ENCODE measurements at places on chromosomes 16 and 17. TPM values are rescaled to one million over a fixed set of nuclear protein-coding genes. Genes with fewer than 3 reads are reported as not detected.

DNA sequence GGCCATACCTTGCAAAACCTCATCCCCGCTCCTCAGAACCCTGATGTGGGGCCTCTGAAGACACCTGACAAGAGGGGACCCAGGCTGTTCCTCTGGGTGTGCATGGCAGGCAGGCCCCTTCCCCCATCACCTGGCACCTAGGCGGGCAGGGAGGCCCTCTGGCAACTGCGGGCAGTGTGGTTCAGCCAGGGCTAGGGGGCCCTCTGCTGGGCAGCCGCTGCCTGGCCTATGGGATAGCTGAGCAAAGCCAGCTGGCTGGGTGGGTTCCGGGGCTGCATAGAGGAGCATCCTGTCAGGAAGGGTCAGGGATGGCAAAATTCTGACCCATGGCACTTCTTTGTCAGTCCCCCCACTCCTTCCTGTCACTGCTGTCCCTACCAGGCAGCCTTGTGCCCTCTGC is 228.7 kb upstream of the ASIC2 start:
- H3K27me3 ChIP-seq: no peaks in the 10 kb centered on the region
- no peaks in the 10 kb centered on the region for H3K4me1 ChIP-seq
- H3K36me3 ChIP-seq: no peaks in the 10 kb centered on the region
- DNase-seq: peak; percentile 66
- no peak overlapping the region for H3K4me3 ChIP-seq
- no peak overlapping the region for H3K27ac ChIP-seq

DNA sequence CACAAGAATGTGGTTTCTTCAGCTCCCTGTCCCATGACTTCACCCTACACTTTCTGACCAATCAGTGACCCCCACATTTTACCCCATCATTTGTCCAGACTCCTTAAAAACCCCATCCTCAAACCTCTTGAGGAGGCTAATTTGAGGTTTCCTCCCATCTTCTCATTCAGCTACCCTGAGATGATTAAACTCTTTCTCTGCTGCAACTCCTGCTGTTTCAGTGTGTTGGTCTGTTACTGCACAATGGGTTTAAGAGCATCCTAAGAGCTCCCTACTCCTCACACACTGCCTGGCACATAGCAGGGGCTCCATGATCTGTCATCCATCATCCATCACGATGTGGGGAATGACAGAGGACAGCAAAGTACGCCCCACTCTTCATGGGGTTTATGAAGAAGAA is 212.6 kb downstream of the SLC39A11 start:
- no peak overlapping the region for H3K27ac ChIP-seq
- H3K27me3 ChIP-seq: no peaks in the 10 kb centered on the region
- H3K4me3 ChIP-seq: no peak overlapping the region
- DNase-seq: no peak
- H3K4me1 ChIP-seq: no peaks in the 10 kb centered on the region
- no peaks in the 10 kb centered on the region for H3K36me3 ChIP-seq

- H3K36me3 ChIP-seq: no peaks in the 10 kb centered on the region
- H3K4me1 ChIP-seq: peaks cover 8% of the 10 kb centered on the region
- no peak overlapping the region for H3K4me3 ChIP-seq
- H3K27me3 ChIP-seq: no peaks in the 10 kb centered on the region
Measured at GRCh38 chr16:87675111-87675719, 72.9 kb downstream of the JPH3 start.

DNA sequence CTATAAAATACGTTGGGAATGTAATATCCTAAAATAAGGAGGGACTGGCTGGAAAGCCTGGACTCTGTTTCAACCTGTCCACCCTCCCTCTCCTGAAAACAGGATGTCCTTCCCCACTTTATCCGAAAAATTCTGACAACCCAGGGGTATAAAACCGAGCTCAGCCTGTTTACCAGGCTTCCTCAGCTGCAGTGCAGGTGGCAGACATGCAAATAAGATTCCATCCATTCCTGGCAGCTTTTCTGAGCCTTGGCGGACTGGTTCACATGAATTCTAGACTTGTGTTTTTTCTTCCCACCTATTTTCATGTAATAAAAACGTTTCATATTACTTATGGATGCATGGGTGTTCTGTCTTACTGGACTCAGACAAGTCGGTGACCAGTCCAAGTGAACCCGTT is 479.3 kb downstream of the KCNJ18 start:
- no peak for DNase-seq
- no peak overlapping the region for H3K27ac ChIP-seq
- H3K27me3 ChIP-seq: no peaks in the 10 kb centered on the region
- H3K36me3 ChIP-seq: no peaks in the 10 kb centered on the region
- H3K4me3 ChIP-seq: no peak overlapping the region
- H3K4me1 ChIP-seq: no peaks in the 10 kb centered on the region

GRCh38 chr16:50838885-50839284 is 97.0 kb downstream of the CYLD start:
- no peak overlapping the region for H3K4me3 ChIP-seq
- no peak overlapping the region for H3K27ac ChIP-seq
- no peak for DNase-seq

DNA sequence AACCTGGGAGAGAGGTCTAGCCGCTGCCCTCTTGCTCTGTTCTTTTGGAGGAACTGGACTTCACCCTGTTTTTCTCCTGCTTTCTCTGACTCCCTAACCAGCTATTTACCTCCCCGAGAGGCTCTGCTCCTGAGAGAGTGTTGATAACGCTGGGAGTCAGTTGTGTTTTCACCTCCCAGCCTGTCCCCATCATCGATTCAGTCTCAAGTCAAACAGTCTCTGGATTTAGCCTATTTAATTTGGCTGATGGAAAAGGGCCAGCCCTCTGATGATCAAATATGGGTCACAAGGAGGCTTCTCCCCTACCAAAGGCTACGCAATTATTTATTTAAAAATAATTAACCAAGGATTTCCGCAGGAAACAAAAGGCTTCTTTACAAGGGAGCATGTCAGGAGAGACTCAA is 31.8 kb downstream of the HNF1B start:
- no peaks in the 10 kb centered on the region for H3K36me3 ChIP-seq
- no peak overlapping the region for H3K4me3 ChIP-seq
- DNase-seq: no peak
- no peak overlapping the region for H3K27ac ChIP-seq
- H3K27me3 ChIP-seq: no peaks in the 10 kb centered on the region

GRCh38 chr17:58487589-58488427 is at the start of gene HSF5:
Gene HSF5, minus strand, starts transcription at chr17:58488408. Its CDS starts 134 bp downstream, at chr17:58488274.
- no peak within 1 kb of the TSS for H3K4me3 ChIP-seq
- H3K27ac ChIP-seq: no peak within 1 kb of the TSS
- DNase-seq: no peak
- H3K4me1 ChIP-seq: no peaks in the 10 kb centered on the region

DNA sequence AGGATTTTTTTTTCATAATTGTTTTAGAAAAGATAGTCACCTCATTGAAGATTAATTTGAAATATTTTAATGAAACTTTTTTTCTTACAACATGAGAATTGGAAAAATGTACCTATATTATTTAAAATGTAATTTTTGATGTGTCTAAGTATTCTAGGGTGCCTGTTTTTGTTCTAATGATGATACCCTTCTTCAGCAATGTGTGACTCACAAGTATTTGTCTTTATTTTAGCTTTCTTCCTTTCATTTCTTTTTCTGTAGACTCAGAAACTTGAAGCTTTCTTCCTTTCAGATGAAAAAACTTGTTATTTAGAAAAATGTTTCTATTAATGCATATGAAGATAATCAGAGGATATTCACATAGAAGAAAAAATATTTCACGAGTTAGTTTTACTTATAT is 231.8 kb downstream of the BCAS3 start:
- no peaks in the 10 kb centered on the region for H3K4me1 ChIP-seq
- peaks cover 5% of the 10 kb centered on the region for H3K36me3 ChIP-seq
- no peak overlapping the region for H3K27ac ChIP-seq
- H3K4me3 ChIP-seq: no peak overlapping the region
- no peaks in the 10 kb centered on the region for H3K27me3 ChIP-seq

- no peak overlapping the region for H3K4me3 ChIP-seq
- H3K4me1 ChIP-seq: peaks cover 7% of the 10 kb centered on the region
Measured at GRCh38 chr17:77811521-77811920, 147.0 kb upstream of the TNRC6C start.

DNA sequence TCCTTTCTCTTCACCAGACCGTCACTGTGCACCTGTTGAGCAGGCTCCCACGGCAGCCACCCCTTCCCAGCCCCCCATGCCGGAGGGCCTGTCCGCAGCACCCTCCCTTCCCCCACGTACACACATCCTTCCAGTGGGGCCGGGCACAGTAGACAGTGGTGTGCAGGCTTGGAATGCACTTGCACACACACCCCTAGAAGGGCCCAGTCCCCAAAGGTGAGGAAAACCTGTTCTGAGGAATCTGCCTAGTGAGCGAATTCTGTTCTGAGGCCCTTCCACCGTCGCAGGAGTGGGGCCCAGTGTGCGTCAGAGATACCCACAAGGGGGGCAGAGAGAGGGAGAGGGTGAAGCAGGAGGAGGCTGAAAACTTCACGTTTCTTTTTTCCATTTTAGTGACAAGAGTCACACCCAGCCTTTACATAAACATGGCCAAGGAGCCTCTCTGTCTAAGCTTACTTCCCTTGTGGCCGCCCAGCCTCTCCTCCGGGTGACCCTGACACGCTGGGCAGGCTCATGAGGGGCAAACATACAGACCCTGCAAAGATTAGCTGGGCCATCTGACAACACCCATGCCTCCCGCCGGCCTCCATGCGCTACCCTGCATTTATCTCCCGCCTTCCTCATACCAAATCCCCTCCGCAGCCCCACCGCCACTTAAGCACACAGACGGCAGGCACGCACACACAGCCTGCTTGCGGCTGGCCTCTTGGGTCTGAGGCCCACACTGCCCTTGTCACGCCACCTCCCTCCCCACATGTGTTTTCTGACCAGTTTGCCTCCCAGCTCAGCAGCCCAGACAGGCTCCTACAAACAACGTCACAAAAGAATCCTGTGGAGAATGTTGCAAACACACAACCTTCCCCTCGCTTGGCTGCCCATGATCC is 1.8 kb downstream of the ZBTB4 start:
- no peaks in the 10 kb centered on the region for H3K27me3 ChIP-seq
- H3K4me1 ChIP-seq: peaks cover 15% of the 10 kb centered on the region
- H3K4me3 ChIP-seq: no peak overlapping the region
- peak; percentile 71 for DNase-seq
- no peak overlapping the region for H3K27ac ChIP-seq
- H3K36me3 ChIP-seq: no peaks in the 10 kb centered on the region

- H3K4me1 ChIP-seq: no peaks in the 10 kb centered on the region
- H3K36me3 ChIP-seq: no peaks in the 10 kb centered on the region
- no peak overlapping the region for H3K27ac ChIP-seq
- H3K4me3 ChIP-seq: no peak overlapping the region
- DNase-seq: no peak
Measured at GRCh38 chr17:35984140-35984539, 2.4 kb downstream of the CCL14 start.

DNA sequence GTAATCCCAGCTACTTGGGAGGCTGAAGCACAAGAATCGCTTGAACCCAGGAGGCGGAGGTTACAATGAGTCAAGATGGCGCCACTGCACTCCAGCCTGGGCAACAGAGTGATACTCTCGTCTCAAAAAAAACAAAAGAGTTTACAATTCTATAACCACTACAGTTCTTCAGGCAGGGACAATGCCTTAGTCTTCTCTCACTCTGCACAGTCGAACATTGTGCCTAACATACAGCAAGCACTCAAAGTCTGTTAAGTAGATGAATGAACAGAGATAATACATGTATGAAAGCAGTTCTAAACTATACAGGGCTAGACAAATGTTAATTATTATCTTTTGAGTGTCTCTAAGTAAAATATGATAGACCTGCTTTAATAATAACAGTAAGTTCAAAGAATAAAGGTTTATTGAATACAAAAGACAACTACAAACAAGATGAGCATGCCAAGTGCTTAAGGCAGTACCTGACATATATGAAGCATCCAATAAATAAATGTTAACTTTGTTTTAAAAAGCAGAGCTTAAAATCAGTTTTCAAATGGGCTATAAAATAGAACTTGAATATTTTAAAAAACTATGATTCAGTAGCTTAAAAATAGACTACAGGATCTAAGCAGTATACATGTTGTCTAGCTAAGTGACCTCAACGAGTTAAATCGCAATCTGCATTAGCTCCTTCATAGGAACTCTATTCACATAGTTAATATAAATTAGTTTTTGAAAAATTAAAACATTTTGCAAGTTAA is 19.3 kb downstream of the INTS2 start:
- H3K4me1 ChIP-seq: no peaks in the 10 kb centered on the region
- H3K27me3 ChIP-seq: no peaks in the 10 kb centered on the region
- DNase-seq: no peak
- H3K36me3 ChIP-seq: peaks cover 16% of the 10 kb centered on the region
- no peak overlapping the region for H3K4me3 ChIP-seq
- H3K27ac ChIP-seq: no peak overlapping the region

DNA sequence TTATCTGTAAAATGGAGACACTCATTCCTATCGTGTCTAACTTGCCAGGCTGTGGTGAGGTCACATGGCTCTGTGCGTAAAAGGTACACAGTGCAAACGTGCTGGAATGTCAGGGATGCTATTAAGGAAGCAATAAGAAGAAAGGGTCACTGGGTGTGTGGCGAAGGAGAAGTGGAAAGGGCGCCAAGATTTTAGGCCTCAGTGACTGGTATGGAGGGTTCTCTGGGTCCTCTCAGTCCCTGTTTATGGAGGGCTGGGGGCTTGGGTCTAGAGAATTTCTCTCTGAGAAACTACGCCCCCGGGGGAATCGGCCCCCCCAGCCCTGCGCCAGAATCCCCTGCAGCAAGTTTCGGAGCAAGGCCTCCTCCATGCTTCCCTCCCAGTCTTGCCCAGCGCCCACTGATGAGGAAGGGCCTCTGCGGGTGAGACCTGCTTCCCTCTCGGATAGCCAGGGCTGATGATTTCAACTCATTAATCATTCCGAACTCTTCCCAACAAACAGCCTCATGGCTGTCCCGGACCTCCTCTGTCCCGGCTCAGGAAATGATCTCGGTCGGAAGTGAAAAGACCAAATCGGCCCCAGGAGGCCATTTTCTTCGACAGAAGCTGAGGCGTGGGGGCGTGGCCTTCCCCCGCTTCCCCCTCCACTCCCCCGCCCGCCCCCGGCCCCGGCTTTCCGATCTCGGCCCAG is 1.2 kb upstream of the HEXIM1 start:
- DNase-seq: peak; percentile 92
- H3K4me1 ChIP-seq: peaks cover 41% of the 10 kb centered on the region
- peaks cover 7% of the 10 kb centered on the region for H3K27me3 ChIP-seq
- no peaks in the 10 kb centered on the region for H3K36me3 ChIP-seq

GRCh38 chr17:38565853-38566665 is 39.7 kb downstream of the SRCIN1 start:
- no peaks in the 10 kb centered on the region for H3K36me3 ChIP-seq
- no peak overlapping the region for H3K27ac ChIP-seq
- H3K4me3 ChIP-seq: no peak overlapping the region
- no peak for DNase-seq

GRCh38 chr16:22030087-22030812 is 22.3 kb downstream of the MOSMO start:
- H3K27ac ChIP-seq: no peak overlapping the region
- no peaks in the 10 kb centered on the region for H3K27me3 ChIP-seq
- H3K4me3 ChIP-seq: no peak overlapping the region
- H3K36me3 ChIP-seq: no peaks in the 10 kb centered on the region
- no peaks in the 10 kb centered on the region for H3K4me1 ChIP-seq

Gene TBC1D3K
- total RNA-seq: not detected

Gene EVI2A
- not detected for total RNA-seq

Gene PLD6
- 0.22 TPM for total RNA-seq

Gene CCL17
- not detected for total RNA-seq

Gene SLC13A2
- total RNA-seq: not detected

Gene SLX1B
- total RNA-seq: 3.9 TPM

Gene TPSG1
- not detected for total RNA-seq

Gene ARSG
- 20.0 TPM for total RNA-seq

Gene TACO1
- 18.3 TPM for total RNA-seq

Gene C16orf54
- total RNA-seq: not detected

Gene RNF157
- 21.0 TPM for total RNA-seq

Gene DDX52
- total RNA-seq: 43.5 TPM

Gene CCL4L2
- not detected for total RNA-seq

Measured in neural progenitor cell (in vitro differentiated cells).